ENCODE measurements at places on chromosomes 11 and 22. TPM values are rescaled to one million over a fixed set of nuclear protein-coding genes. Genes with fewer than 3 reads are reported as not detected.

The LDLRAD3 gene
- polyA plus RNA-seq = 12.0 TPM

The OR2AT4 gene
- polyA plus RNA-seq = not detected

The FOLR3 gene
- not detected for polyA plus RNA-seq

The HTATIP2 gene
- polyA plus RNA-seq = 54.4 TPM

The CTNND1 gene
- 29.8 TPM for polyA plus RNA-seq

The OR2D2 gene
- polyA plus RNA-seq = not detected

The GRAMD4 gene
- 5.3 TPM for polyA plus RNA-seq

The LYVE1 gene
- not detected for polyA plus RNA-seq

The NAV2 gene
- 0.87 TPM for polyA plus RNA-seq

The RIMBP3C gene
- 0.17 TPM for polyA plus RNA-seq

The ZBTB3 gene
- polyA plus RNA-seq = 3.1 TPM

The ALDH3B2 gene
- polyA plus RNA-seq = 0.08 TPM

The UCP3 gene
- 0.23 TPM for polyA plus RNA-seq

The LRRC75B gene
- 0.10 TPM for polyA plus RNA-seq

The DKK3 gene
- polyA plus RNA-seq = 0.11 TPM

The MS4A8 gene
- 0.11 TPM for polyA plus RNA-seq

The TKFC gene
- 99.9 TPM for polyA plus RNA-seq

The RASD2 gene
- not detected for polyA plus RNA-seq

The ARHGAP8 gene
- polyA plus RNA-seq = not detected

The KCNE3 gene
- polyA plus RNA-seq = not detected

The CD81 gene
- polyA plus RNA-seq = 21.2 TPM

The GRK3 gene
- 3.1 TPM for polyA plus RNA-seq

The CCT8L2 gene
- not detected for polyA plus RNA-seq

The LIN7C gene
- 14.1 TPM for polyA plus RNA-seq

The KCNJ1 gene
- not detected for polyA plus RNA-seq

The SHISAL1 gene
- polyA plus RNA-seq = not detected

The KCNK4 gene
- polyA plus RNA-seq = not detected

The MS4A10 gene
- polyA plus RNA-seq = not detected

The FAT3 gene
- not detected for polyA plus RNA-seq

The RIMBP3B gene
- polyA plus RNA-seq = 0.12 TPM

The ART5 gene
- polyA plus RNA-seq = not detected

The OR51L1 gene
- not detected for polyA plus RNA-seq

The MISFA gene
- polyA plus RNA-seq = 2.3 TPM

The MS4A4A gene
- 0.53 TPM for polyA plus RNA-seq

The CEP164 gene
- 15.2 TPM for polyA plus RNA-seq

The MRGPRX4 gene
- not detected for polyA plus RNA-seq

The SLC37A2 gene
- 2.3 TPM for polyA plus RNA-seq

The GPHA2 gene
- polyA plus RNA-seq = not detected

The RTN4R gene
- 1.0 TPM for polyA plus RNA-seq

The TESMIN gene
- polyA plus RNA-seq = 1.9 TPM
